ENCODE measurements at places on chromosomes 2 and 18. TPM values are rescaled to one million over a fixed set of nuclear protein-coding genes. Genes with fewer than 3 reads are reported as not detected.

DNA sequence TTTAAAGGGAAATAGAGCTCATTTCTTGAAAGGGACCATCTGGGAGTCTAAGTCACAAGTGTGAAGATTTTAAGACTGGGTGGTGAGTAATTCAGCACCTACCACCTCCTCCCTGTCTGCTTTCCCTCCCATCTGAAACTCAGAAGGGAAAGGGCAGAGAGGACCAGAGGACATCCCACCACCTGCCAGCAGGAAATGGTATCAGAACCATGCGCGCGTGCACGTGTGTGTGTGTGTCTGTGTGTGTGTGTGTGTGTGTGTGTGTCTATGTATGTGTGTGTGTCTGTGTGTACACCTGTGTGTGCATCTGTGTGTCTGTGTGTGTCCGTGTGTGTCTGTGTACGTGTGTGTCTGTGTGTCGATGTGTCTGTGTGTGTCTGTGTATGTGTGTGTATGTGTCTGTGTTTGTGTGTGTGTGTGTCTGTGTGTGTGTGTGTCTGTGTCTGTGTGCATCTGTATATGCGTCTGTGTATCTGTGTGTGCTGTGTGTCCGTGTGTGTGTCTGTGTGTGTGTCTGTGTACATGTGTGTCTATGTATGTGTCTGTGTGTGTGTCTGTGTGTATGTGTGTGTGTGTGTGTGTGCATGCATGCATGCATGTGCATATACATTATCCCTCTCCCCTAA is 76.8 kb downstream of the ZFP36L2 start:
- no peak overlapping the region for H3K4me3 ChIP-seq
- H3K27me3 ChIP-seq = no peaks in the 10 kb centered on the region
- H3K4me1 ChIP-seq = peaks cover 24% of the 10 kb centered on the region
- no peaks in the 10 kb centered on the region for H3K36me3 ChIP-seq
- H3K27ac ChIP-seq = no peak overlapping the region

DNA sequence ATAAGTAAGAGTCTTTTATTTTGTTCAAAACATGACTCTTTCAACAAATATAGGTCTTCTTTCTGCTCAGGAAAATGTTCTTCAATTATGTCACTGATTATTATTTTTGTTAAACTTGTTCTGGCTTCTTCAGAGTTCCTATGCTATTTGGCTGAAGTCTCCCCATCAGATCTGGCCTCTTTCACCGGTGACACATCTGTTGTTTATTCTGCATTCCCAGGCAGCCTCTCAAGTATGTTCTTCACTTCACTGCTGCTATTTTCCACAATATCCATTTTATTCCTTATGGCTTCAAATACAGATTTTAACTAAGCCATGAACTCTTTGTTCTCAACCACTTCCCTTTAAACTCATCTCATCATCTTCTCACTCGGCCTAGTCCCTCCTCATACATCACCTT is 45.7 kb downstream of the HDAC4 start:
- no peak for DNase-seq
- no peak overlapping the region for H3K27ac ChIP-seq
- H3K27me3 ChIP-seq = no peaks in the 10 kb centered on the region
- H3K4me1 ChIP-seq = no peaks in the 10 kb centered on the region
- no peaks in the 10 kb centered on the region for H3K36me3 ChIP-seq

DNA sequence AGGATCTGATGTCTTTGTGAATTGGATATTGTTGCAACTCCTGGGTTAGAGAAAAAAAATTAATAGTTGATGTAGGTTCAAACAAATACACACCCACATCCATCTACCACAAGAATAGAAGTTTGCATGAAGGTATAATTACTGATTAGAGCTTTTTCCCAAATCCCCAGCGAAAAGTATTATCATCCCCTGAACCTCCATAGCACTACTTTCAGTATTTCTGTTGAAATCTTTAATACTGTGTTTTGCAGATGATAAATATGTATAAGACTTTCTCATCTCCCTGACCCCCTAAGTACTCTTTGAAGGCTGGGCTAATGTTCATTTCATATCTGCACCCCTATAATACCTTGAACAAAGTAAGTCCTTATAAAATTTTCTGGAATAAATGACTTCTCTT is 6.4 kb downstream of the FN1 start:
- peaks cover 24% of the 10 kb centered on the region for H3K27me3 ChIP-seq
- H3K4me3 ChIP-seq = no peak overlapping the region
- no peak overlapping the region for H3K27ac ChIP-seq
- H3K36me3 ChIP-seq = no peaks in the 10 kb centered on the region

GRCh38 chr18:66209656-66210055 is 394.2 kb downstream of the CDH19 start:
- DNase-seq = no peak
- no peaks in the 10 kb centered on the region for H3K4me1 ChIP-seq
- no peaks in the 10 kb centered on the region for H3K27me3 ChIP-seq

DNA sequence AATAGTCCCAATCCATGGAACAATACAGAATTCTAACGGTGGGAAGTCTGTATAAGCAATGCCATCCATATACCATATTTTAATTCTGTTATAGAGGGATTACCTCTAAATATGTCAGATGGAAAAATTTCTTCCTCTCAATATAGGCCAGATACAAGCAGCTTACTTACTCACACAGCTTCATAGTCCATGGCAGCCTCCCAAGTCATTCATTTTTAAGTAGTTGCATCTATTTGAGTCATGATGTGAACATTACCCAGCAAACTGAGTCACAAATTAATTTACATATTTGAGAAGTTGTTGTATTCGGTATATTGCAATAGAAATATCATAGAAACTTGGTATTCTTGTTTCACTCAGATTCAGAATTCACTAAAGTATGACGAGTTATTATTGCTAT is 20.3 kb downstream of the TBR1 start:
- no peak for DNase-seq
- H3K4me3 ChIP-seq = no peak overlapping the region
- H3K4me1 ChIP-seq = no peaks in the 10 kb centered on the region
- no peaks in the 10 kb centered on the region for H3K36me3 ChIP-seq
- no peak overlapping the region for H3K27ac ChIP-seq
- H3K27me3 ChIP-seq = peaks cover 7% of the 10 kb centered on the region

MC2R gene
- total RNA-seq = not detected
